ENCODE measurements at places on chromosomes 13 and 19. TPM values are rescaled to one million over a fixed set of nuclear protein-coding genes. Genes with fewer than 3 reads are reported as not detected.

DNA sequence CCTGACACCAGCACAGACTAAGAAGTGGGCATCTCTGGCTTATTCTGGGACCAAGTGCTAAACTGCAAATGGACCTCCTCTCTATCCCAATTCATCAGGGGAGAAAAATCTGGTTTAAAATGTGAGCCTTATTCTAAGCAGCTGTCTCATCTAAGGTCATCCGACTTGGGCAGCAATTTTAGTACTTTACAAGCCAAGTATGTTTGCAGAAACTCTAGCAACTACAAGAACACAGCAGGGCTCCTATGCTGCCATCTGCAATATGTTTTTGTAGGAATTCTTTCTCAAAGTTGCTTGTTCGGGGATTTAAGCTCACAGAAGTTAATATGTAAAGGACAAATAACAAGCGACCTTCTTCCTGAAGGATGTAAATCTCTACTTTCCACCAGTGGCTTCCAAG, 113.1 kb downstream of the FOXO1 start:
- H3K27me3 ChIP-seq = no peaks in the 10 kb centered on the region
- DNase-seq = no peak
- no peak overlapping the region for H3K27ac ChIP-seq
- H3K36me3 ChIP-seq = no peaks in the 10 kb centered on the region
- no peaks in the 10 kb centered on the region for H3K4me1 ChIP-seq

GRCh38 chr13:51804295-51805172, 571 bp upstream of the DHRS12 start:
- H3K27ac ChIP-seq = peak overlapping the region; percentile 88
- DNase-seq = peak; percentile 40
- H3K4me3 ChIP-seq = peak overlapping the region; percentile 85
- no peaks in the 10 kb centered on the region for H3K36me3 ChIP-seq

DNA sequence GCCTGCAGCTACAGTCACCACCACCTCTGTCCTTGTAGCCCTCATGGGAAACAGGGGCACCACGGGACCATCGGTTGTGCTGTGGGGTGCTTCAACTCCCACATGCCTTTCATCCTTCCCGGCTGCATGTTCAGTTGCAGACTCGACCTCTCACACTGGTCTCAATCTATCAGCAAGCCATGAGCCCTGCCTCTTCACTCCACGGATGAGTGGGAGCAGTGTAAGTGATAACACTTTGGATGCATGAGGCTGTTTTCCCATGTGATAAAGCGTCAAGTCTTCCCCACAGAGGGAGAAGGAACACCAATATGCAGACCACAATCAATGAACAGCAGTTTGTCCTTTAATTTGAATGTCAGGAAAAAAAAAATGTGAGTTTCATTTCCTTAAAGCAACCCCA, 12.2 kb downstream of the SERP2 start:
- peaks cover 3% of the 10 kb centered on the region for H3K4me1 ChIP-seq
- H3K4me3 ChIP-seq = no peak overlapping the region
- H3K36me3 ChIP-seq = no peaks in the 10 kb centered on the region
- H3K27ac ChIP-seq = no peak overlapping the region
- no peak for DNase-seq
- H3K27me3 ChIP-seq = no peaks in the 10 kb centered on the region

DNA sequence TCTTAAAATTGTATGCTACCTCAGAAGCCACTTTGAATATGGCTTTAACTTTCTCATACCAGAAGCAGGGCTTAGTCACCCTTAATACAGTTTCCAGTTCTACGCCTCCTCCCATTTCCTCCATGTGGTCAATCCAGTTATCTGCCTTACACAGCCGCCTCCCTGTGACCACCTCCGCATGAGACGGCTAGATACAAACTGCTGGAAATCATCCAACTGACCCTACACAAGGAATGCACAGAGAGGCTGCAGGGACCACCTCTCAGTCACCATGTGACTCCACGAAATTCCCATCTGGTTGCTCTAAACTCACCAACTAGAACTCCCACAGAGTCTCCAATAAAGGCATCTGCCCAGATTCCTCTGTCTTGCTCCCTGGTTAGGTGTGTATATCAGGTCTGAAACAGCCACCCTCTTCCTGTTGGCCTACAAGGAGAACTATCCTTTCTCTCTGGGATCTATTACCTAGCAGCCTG, 6.8 kb downstream of the ZNF564 start:
- DNase-seq = peak; percentile 32
- no peaks in the 10 kb centered on the region for H3K27me3 ChIP-seq
- peaks cover 18% of the 10 kb centered on the region for H3K36me3 ChIP-seq

DNA sequence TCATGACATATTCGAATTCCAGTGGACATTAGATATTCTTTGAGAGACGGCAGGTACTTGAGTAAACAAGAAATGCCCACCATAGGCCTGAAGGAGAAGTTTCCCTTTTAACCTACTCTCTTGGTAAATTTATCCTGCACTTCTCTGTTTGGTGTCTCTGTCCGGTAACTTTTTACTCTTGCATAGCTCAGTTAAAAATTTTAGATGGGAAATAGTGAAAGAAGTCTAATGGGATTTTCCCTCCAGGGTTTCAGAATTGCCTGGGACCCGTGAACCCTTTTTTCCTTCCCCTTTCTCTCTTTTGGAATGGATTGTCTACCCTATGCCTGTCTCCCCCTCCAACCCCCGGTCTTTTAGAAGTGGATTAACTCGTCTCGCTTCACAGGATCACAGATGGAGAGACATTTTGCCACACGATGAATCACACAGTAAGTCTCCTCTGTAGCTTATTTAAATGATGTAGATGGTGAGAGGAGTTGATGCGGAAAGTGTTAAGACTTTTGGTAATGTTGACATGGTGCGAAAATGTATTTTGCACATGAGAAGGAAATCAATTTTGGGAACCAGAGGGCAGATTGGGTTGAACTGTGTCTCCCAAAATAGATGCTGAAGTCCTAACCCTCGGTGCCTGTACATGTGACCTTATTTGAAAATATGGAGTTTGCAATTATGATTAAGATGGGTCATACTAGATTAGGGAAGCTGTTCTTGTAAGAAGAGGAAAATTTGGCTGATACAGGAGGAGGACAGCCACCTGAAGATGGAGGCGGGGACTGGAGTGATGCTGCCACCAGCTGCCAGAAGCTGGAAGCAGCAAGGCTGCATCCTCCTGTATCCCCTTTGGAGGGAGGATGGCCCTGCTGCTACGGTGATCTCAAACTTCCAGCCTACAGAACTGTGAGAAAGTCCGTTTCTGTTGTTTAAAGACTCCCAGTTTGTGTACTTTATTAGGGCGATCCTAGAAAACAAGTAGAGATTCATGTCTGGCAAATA, 711 bp upstream of the MIPEP start:
- no peaks in the 10 kb centered on the region for H3K27me3 ChIP-seq
- peak overlapping the region; percentile 80 for H3K4me3 ChIP-seq
- peak overlapping the region; percentile 79 for H3K27ac ChIP-seq
- peaks cover 9% of the 10 kb centered on the region for H3K4me1 ChIP-seq
- H3K36me3 ChIP-seq = 0 out of 2 replicates have a peak, but pooled peaks cover 2% of the 10 kb centered on the region

DNA sequence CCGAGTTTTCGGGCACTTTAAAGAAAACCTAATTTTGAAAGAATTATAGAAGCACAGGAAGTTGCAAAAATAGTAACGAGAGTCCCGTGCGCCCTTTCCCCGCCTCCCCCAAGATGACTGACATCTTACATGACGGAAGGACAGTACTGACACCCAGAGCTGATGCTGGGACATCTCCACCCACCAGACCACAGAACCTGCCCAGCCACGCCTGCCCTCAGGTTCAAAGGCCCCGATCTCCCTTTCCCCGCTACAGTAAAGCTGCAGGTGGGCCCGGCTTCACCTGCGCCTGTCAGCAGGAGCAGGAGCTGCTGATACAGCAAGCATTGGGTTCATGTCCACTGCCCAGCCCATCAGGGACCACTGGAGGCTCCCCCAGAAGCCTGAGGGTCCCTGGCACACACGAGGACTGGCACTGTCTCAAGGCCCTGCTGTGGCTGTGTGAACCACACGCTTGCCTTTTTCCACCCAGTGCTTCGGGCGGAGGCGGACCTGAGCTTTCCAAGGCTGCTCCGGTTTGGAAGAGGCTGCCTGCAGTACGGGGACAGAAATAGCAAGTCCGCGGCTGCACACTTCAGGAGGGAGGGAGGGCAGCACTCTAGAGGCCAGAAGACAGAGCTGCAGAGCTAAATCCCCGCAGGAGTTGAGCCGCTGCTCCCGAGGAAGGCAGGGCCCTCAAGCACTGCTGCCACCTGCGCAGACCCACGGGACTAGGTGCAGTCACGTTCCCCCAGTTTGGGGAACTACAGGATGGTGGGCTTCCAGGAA, 8.7 kb downstream of the MAP2K2 start:
- DNase-seq = no peak
- no peak overlapping the region for H3K4me3 ChIP-seq
- H3K27me3 ChIP-seq = no peaks in the 10 kb centered on the region

- no peak overlapping the region for H3K27ac ChIP-seq
- peak; percentile 94 for DNase-seq
- H3K4me1 ChIP-seq = no peaks in the 10 kb centered on the region
- H3K27me3 ChIP-seq = peaks cover 26% of the 10 kb centered on the region
- no peak overlapping the region for H3K4me3 ChIP-seq
- no peaks in the 10 kb centered on the region for H3K36me3 ChIP-seq
Measured at GRCh38 chr19:30682999-30683536, 310.9 kb downstream of the ZNF536 start.

DNA sequence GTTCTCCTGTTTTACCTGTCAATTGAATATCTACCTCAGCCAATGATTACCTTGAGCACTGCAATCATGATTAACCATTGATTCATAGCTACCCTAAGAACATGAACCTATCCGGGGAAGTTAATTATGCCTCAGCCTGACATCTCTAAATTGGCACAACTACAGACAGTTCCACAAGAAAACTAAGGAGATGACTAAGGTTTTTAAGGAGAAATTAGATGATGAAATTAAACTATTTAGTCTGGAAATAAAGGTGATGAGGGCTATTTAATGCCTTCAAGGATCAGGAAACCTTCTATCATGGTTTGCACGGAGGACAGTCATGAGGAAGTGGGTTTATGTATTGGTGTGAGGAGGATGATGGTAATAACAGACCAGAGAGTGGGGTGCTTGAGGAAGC, 203.4 kb downstream of the COL4A1 start:
- peaks cover 9% of the 10 kb centered on the region for H3K4me1 ChIP-seq
- H3K4me3 ChIP-seq = no peak overlapping the region

DNA sequence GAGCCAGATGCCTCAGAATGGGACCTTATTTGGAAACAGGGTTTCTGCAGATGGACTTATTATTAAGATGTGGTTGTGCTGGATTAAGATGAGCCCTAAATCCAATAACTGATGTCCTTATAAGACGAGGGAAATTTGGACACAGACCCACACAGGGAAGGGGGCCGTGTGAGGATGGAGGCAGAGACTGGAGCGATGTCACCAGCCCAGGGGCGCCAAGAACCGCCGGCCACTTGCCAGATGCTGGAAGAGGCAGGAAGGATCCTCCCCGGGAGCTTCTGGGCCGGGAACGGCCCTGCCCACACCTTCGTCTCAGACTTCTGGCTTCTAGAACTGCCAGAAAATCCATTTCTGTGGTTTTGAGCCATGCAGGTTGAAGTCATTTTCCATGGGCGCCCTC, 26.6 kb downstream of the GNG7 start:
- no peaks in the 10 kb centered on the region for H3K36me3 ChIP-seq
- no peaks in the 10 kb centered on the region for H3K4me1 ChIP-seq
- H3K27me3 ChIP-seq = peaks cover 52% of the 10 kb centered on the region
- DNase-seq = no peak

DNA sequence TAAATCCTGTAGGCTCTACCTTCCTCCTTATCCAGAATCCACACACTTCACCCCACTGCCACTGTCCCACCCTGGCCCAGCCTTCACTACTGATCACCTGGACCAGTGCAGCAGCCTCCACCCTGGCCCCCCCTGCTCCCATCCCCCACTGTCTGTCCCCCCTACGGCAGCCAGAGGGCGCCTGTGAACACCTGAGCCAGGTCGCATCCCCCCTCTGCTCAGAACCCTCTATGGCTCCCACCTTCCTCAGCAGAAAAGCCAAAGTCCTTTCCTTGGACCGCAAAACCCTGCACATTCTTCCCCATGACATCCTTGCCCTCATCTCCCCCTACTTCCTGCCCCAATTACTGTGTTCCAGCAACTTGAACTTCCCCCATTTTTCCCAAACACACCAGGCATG, 20.6 kb downstream of the ELAVL3 start:
- no peak overlapping the region for H3K4me3 ChIP-seq
- no peak for DNase-seq
- H3K36me3 ChIP-seq = no peaks in the 10 kb centered on the region
- H3K4me1 ChIP-seq = no peaks in the 10 kb centered on the region
- no peaks in the 10 kb centered on the region for H3K27me3 ChIP-seq

GRCh38 chr13:40464337-40465014, 202.0 kb downstream of the FOXO1 start:
- H3K27me3 ChIP-seq = no peaks in the 10 kb centered on the region
- no peak overlapping the region for H3K27ac ChIP-seq
- H3K4me3 ChIP-seq = no peak overlapping the region
- no peaks in the 10 kb centered on the region for H3K4me1 ChIP-seq
- no peaks in the 10 kb centered on the region for H3K36me3 ChIP-seq

The IGFLR1 gene
- 1.4 TPM for total RNA-seq

The CEACAM7 gene
- total RNA-seq = not detected

The PRSS57 gene
- not detected for total RNA-seq

The RAB20 gene
- 3.3 TPM for total RNA-seq

The RPL18 gene
- total RNA-seq = 1,266 TPM

Data from GM23248 (cell line).